Hepatic stellate cell (primary cell): ENCODE measurements at places on chromosomes 2 and 18.
A peak's percentile ranks its signal among the peaks of the same experiment; 100 is the strongest.

DNA sequence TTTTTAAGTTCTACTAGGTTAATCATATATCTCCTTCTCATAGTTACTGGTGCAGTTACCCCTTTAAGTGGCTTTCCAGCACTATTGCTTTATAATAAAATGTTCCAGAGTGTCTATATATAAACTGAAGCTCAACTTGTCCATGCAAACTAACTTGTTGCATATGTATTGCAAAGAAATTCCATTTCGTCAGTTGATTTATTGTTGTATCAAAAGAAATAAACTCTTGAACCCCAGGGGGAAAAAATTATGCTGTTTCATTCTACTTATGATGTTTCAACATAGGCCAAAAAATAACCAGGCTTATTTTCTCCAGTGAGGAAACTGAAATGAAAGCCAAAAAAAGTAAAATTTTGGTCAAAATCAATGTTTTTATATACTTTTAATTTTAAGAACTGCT is 491.9 kb downstream of the NR4A2 start:
- no peak for DNase-seq

DNA sequence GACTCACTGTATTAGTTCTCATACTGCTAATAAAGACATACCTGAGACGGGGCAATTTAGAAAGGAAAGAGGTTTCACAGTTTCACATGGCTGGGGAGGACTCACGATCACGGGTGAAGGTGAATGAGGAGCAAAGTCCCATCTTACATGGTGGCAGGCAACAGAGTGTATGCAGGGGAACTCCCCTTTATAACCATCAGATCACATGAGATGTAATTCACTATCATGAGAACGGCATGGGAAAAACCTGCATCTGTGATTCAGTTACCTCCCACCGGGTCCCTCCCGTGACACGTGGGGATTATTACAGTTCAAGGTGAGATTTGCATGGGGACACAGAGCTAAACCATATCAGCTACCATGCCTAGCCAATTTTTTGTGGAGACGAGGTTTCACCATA is 168.2 kb downstream of the NEDD4L start:
- DNase-seq, result no peak

DNA sequence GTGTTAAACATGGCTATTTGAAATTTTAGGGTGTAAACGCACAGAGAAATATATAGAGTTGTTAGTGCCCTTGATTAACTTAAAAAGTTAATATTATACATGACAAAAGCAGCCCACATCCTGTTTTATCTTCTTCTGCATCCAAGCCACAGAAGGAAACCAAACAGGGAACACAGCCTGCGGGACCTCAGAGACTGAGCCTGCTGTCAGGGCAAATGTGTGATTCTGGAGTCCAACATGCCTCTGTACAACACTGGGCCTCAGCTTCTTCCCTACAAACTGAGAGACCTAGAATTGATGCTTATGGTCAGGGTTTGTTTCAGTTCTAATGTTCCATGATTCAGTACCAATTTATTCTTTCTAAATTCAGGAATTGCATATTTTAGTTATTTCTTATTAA is 404.7 kb downstream of the FBXO15 start:
- no peak for DNase-seq

DNA sequence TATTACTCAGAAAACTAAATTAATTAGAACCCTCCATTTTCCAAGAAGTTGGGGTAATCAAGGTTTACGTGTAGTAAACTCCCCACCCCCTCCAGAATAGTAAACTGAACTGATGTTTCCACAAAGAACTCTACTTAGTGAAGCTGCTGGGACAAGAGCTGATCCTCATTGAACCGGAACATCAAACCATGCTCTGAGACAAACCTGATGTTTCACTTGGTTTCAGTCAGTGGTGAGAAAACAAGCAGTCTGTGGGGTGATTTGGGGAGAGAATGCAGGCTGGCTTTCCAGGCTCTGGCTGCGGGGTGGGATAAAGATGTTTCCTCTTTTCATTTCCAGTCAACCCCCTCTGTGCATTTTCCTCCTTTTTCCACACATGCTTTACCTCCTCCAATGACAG is 38.2 kb downstream of the CELF4 start:
- DNase-seq, result no peak

DNA sequence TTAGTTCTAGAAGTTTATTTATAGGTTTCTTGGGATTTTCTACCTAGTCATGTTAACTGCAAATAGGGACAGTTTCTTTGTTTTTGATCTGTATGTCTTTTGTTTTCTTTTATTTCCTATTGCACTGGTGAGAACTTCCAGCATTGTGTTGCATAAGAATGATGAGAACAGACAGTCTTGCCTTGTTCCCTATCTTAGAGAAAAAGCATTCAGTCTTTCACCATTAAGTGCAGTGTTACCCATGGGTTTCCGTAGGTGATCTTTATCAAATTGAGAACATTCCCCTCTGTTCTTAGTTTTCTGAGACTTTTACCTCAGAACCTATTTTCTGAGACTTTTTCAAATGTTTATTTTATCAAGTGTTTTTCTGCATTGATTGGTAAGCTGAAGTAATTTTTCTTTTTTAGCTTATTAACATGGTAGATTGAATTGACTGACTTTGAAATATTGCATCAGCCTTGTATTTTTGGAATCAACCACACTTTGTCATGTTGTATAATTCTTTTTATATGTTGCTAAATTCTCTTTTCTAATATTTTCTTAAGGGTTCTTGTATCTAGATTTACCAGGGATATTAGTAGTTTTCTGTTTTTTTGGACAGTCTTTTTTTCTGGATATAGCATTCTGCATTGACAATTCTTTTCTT is 17.2 kb downstream of the MFSD6 start:
- DNase-seq, result no peak

DNA sequence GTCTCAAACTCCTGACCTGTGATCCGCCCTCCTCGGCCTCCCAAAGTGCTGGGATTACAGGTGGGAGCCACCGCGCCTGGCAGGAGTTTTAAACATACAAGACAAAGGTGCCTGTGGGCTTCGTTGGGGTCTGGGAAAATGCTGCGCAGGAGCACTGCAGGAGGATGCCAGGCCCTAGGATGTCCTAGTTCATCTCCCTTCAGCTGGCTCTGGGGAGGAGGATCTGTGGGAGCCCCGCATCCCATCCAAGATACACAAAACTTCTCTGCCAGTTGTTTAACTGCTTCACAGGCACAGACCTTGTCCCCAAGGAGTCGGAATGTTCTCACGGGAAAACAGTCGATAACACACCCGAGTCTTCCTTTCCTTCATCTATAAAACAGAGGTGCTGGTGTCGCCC is 89.1 kb downstream of the POLR1A start:
- DNase-seq, result no peak

GRCh38 chr2:133508546-133509165 is 59.6 kb downstream of the NCKAP5 start:
- no peak for DNase-seq

- DNase-seq, result no peak
Observed at GRCh38 chr18:8001711-8002301, 434.7 kb downstream of the PTPRM start.

GRCh38 chr2:70049255-70049654 is 38.0 kb upstream of the PCBP1 start:
- no peak for DNase-seq

GRCh38 chr2:195732574-195732973 is 75.5 kb downstream of the SLC39A10 start:
- no peak for DNase-seq

- no peak for DNase-seq
Observed at GRCh38 chr2:16243411-16243996, 303.2 kb downstream of the MYCN start.

DNA sequence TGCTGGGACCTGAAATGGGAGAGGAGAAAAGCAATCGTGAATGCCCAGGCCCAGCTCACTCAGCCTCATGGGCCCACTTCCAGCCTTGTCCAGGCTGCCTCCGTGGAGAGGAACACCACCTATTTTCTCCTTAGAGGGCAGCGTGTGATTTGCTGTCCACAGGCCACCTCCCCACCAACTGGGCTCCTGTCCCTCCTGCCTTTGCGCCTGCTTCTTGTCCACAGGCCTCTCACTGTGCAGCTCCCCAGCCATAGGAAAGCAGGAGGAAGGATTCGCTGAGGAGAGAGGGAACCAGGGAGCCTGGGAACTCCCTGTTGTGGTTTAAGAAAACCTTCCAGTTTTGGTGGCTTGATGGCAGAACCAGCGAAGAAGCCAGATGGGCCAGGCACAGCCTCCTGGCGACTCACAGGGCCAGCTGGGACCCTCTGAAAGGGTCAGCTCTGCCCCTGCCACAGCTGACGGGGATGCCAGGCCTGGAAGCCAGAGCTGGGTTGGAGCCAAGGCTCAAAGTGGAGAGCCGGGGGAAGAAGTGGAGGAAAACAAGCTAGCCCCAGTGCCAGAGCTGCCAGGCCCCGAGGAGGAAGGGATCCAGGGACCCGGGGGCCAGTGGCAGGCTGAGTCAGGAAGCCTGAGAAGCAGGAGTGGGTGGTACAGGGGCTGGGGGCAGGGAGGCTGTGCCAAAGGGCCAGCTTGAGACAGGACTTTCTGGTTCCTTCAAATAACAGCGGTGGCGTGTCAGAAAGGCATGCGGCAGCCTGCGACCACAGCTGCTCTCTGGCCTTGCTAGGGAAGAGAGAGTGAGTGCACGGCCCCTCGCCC is 9.9 kb downstream of the TMBIM1 start:
- peak; percentile 67 for DNase-seq
